ENCODE measurements at places on chromosomes 4 and X.
A peak's percentile ranks its signal among the peaks of the same experiment; 100 is the strongest.

DNA sequence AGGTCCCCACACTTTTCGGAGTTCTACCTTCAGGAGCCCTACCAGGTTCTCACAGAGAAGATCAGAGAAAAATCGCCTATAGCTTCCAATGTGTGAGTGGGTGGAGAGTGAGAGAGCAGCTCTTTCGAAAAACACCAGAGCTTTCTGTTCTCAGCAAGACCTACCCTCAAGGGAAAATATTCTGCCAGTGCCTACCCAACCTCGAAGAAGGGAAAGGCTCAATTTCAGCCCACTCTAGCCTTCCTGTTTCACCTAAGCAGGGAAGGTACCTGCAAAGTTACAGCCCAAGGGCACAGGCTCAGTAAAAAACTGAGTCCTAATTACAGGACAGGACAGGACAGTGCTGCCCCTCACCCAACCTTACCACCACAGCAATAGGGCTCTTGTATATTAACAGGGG lies 104.0 kb upstream of the WDR17 start:
- DNase-seq = no peak

DNA sequence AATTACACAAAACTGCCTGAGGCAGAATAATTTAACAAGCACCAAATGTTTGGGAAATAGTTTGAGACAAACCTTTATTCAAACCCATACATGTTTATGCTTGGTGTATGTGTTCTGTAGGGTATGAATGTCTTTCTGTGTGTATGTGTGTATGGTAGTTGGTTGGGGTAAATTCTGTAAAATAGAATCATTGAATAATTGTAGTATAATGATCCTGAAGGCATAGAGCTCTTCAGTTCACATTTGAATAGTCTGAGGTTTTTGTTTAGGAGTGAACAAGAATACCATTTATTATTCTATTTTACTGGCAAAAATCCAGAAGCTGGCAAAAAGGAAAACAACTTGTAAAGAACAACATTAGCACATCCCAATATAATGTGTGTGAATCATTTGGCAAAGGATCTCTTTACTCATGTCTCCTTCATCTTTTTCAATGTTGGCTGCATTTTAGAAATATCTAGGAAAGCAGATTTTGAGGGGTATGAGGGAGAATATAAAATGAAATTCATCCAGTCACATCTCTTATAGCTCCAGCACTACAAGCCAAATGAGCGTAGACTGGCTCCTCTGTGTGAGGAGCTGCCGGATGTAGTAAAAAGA lies 360.0 kb downstream of the CHIC1 start:
- no peak for DNase-seq

GRCh38 chr4:38871593-38871992 lies 4.0 kb downstream of the FAM114A1 start:
- DNase-seq = no peak

- DNase-seq = no peak
These were observed 264.6 kb upstream of the HAND2 start for GRCh38 chr4:173794662-173795061.

GRCh38 chrX:139750390-139750789 lies 42.4 kb upstream of the MCF2 start:
- no peak for DNase-seq

GRCh38 chr4:113945906-113946305 lies 33.5 kb downstream of the ARSJ start:
- DNase-seq = no peak

DNA sequence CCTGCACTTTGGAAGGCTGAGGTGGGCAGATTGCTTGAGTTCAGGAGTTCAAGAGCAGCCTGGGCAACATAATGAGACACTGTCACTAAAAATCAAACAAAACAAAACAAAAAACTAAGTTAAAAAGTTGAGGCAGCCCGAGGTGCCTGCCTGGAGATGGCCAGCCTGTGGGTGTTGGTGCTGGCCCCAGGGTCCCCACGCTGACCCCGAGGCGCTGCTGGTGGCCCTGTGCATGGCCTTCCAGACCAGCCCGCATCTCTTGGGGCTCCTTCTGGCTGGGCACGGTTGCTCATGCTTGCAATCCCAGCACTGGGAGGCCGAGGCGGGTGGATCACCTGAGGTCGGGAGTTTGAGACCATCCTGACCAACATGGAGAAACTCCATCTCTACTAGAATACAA lies 4.4 kb downstream of the ETNPPL start:
- DNase-seq = no peak

DNA sequence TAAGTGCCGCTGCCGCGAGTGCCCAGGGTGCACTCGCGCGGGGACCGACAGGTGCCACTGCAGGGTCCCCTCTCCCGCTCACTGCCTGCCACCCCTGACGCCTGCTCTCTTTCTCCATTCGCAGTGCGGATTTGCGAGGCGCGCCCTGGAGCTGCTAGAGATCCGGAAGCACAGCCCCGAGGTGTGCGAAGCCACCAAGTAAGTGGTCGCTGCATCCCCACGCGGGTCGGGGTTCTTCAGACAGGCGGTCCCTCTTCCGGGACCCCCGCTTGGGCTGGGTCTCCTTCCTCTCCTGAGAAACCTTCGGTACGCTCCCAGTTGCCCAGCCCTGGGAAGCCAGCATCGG lies 547 bp downstream of the GUCY1A1 start:
- no peak for DNase-seq

- peak; percentile 52 for DNase-seq
These were observed 24.5 kb upstream of the GPR78 start for GRCh38 chr4:8555716-8556115.

DNA sequence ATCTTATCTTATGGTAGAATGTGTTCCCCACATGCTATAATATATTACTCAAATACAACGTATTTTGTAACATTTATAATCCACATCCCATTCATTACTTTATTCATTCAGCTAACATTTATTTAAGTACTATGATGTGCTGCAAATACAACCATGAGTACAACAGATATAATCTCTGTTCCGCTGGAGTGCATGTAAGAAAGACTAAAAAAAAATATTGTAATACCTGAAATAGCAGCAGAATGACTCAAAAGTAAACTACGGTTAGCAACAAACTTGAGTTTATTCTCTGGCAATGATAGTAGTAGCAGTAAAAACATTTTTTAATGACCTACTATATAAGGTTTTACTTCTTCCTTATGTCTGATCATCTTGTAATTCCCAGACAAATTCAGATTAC lies 1776.3 kb downstream of the STIM2 start:
- DNase-seq = no peak

DNA sequence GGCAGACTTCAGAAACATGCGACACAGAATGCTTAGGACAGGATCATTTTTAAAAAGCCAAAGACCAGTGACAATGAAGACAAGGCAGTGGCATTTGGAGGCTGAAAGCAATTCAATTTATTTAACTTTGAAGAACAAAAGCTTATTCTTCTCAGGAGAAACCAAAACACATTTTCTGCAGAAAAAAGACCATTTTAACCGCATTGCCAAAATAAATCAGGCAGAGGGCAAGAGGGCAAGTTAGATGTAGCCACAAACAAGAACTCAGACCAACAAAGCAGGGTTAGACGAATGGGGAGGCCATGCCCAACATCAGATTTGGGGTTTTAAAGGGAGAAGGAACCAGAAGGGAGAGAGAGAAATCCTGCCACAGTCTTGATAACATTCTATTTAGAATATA lies 58.9 kb downstream of the RELL1 start:
- no peak for DNase-seq

GRCh38 chr4:126725906-126726305 lies 906.9 kb upstream of the INTU start:
- DNase-seq = no peak

DNA sequence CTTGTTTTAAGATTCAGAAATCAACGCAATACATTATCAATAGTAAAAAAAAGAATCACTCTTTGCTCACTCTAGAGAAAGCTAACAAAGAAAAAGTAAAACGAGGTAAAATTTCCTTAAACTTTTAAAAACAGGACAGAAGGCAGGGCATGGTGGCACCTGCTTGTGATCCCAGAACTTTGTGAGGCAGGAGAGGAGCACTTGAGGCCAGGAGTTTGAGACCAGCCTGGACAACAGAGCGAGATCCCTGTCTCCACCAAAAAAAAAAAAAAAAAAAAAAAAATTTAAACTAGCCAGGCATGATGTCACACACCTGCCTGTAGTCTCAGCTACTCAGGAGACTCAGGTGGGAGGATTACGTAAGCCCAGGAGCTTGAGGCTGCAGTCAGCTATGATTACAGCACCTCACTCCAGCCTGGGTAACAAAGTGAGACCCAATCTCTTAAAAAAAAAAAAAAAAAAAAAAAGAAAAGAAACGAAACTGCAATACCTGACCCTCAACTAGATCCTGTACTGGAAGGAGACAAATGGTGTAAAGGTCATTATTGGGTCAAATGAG lies 3.5 kb downstream of the CCNI start:
- no peak for DNase-seq

GRCh38 chr4:114217150-114217817 lies 237.8 kb upstream of the ARSJ start:
- DNase-seq = peak; percentile 81

DNA sequence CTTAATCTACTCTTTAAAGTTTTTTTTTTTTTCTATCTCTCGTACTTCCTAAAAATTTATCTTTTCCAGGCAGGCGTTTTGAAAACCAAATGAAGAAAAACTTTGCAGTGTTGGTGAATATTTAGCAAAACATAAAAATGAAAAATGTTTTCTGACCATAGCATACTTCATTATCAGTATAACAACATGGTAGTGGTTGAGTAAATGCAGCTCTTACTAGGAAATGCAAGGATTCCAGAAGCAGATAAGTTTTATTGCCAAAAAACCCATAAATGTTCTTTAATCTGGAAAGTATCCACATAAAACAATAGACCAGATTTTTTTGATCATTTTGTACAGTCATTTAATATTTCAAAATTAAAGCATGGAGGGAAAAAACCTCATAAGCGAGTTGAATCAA lies 136.9 kb upstream of the GUCY1A1 start:
- DNase-seq = no peak

DNA sequence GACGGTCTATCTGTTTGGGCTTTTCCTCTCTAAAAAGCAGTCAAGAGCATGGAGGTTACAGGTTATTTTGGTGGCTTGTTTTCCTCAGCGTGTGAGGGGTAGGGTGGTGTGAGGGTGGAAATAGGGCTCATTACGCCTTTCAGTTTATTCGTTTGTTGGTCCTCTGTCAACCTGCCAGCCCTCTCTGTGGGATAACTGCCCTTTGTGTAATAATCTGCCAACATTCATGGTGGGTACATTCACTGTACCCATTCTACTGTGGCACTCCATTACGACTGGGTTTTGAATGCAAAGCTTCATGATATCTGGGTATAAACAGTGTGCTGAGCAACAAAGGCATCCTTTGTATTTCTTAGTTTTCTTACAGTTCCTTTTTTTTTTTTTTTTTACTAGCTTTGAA lies 136.4 kb downstream of the ADGRL3 start:
- no peak for DNase-seq

DNA sequence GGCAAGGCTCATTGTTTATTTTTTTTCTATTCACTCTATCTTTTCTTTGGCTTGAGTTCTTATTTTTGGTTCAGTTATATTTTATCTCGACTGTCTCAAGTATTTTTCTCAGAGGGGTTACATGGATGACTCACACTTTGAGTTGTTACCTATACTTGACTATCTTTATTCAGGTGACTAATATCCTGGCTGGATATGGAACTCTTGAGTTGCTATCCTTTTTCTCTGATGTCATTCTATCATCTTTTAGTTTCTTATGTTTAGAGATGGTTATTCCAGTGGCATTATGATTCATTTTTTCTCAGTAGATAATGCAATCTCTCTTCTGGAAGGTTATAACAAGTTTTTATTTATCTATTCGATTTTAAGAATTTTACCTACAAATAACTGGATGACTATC lies 117.9 kb downstream of the COX18 start:
- no peak for DNase-seq

DNA sequence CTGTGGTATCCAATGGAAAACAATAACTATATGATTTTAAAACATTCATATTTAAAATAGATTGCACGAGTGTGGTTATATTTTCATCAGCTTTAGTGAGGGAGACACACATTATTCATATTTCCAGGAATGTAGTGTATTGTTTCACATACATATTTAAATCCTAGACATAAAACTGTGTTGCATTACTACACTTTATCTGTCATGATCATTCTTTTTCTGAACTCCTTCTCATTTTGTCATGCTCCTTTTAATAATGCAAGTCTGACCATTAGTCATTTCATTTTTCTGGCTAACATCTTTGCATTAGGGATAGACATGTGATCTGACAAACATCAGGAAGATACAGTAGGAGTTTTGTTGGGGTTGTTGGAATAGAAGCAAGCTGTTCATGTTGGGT lies 1382.7 kb downstream of the PCDH7 start:
- DNase-seq = no peak

DNA sequence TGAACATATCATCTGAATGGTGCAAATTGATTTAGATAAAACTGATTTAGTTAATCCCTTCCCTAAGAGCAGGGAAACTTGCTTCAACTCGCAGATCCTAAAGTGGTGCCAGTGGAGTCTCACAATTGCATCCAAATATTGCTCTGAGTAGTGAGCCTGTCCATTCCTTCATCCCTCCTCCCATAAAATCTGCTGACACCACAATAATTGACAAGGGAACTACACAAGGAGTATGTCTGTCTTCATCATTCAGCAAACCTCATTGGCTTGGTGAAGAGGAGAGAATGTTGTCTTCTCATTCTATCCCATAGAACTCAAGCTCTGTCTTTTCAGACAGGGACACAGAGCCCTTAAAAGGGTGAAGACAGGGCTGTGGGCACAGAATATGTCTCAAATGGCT lies 4.2 kb downstream of the MID2 start:
- no peak for DNase-seq

DNA sequence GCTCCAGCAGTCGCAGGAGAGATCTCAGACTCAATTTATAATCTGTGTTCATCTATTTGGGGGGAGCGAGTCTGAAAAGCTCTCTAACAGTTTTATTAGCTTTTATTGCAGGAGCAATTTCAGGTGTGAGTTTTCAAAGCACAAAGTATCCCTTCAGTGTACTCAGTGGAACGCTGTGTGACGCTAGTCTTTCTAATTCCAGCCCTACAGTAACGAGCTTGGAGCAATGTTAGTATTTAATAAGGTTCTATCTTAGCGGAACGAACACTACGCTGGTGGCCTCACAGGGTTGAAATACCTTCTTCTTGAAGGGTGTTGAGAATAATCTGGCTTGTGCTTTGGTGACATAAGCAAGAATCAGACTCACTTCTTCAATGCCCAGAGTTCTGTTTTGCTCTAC lies 8.4 kb downstream of the HS3ST1 start:
- DNase-seq = no peak

- no peak for DNase-seq
These were observed 21.7 kb downstream of the PPP2R2C start for GRCh38 chr4:6450709-6451108.

- no peak for DNase-seq
These were observed 483.5 kb downstream of the ARAP2 start for GRCh38 chr4:35760807-35761206.

DNA sequence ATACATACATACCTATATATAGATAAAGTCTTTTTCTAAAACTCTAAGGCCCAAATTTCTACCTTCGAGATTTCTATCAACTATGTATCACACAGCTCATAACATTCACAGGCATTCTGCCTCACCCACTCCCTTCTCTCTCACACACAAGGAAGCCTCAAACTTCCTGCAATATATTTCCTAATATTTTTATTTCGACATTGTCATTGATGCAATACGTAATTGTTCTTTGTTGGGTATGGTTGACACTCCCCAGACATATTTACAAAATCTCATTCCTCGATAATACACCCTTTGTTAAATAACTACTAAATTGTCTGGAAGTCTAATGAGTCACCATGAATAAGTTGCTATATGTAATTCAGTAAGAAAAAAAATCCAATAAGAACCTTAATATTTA lies 143.5 kb downstream of the HNRNPD start:
- DNase-seq = no peak
